Osteoblast (primary cell): ENCODE measurements at places on chromosomes 4 and X. TPM values are rescaled to one million over a fixed set of nuclear protein-coding genes. Genes with fewer than 3 reads are reported as not detected.
A peak's percentile ranks its signal among the peaks of the same experiment; 100 is the strongest.

- no peak for DNase-seq
- H3K4me3 ChIP-seq, result no peak overlapping the region
- H3K27me3 ChIP-seq, result no peaks in the 10 kb centered on the region
- H3K4me1 ChIP-seq, result peaks cover 3% of the 10 kb centered on the region
- H3K36me3 ChIP-seq, result no peaks in the 10 kb centered on the region
Measured at GRCh38 chr4:40559585-40560465, 69.8 kb downstream of the RBM47 start.

- no peaks in the 10 kb centered on the region for H3K27me3 ChIP-seq
- no peak overlapping the region for H3K27ac ChIP-seq
- no peaks in the 10 kb centered on the region for H3K36me3 ChIP-seq
- H3K4me3 ChIP-seq, result no peak overlapping the region
Measured at GRCh38 chr4:57866468-57867171, 756.4 kb upstream of the IGFBP7 start.

The GLRA3 gene
- not detected in 2 replicates for total RNA-seq

GRCh38 chr4:39792529-39792928, 94.6 kb downstream of the UBE2K start:
- H3K4me3 ChIP-seq, result no peak overlapping the region
- H3K36me3 ChIP-seq, result no peaks in the 10 kb centered on the region
- no peaks in the 10 kb centered on the region for H3K4me1 ChIP-seq
- no peaks in the 10 kb centered on the region for H3K27me3 ChIP-seq

DNA sequence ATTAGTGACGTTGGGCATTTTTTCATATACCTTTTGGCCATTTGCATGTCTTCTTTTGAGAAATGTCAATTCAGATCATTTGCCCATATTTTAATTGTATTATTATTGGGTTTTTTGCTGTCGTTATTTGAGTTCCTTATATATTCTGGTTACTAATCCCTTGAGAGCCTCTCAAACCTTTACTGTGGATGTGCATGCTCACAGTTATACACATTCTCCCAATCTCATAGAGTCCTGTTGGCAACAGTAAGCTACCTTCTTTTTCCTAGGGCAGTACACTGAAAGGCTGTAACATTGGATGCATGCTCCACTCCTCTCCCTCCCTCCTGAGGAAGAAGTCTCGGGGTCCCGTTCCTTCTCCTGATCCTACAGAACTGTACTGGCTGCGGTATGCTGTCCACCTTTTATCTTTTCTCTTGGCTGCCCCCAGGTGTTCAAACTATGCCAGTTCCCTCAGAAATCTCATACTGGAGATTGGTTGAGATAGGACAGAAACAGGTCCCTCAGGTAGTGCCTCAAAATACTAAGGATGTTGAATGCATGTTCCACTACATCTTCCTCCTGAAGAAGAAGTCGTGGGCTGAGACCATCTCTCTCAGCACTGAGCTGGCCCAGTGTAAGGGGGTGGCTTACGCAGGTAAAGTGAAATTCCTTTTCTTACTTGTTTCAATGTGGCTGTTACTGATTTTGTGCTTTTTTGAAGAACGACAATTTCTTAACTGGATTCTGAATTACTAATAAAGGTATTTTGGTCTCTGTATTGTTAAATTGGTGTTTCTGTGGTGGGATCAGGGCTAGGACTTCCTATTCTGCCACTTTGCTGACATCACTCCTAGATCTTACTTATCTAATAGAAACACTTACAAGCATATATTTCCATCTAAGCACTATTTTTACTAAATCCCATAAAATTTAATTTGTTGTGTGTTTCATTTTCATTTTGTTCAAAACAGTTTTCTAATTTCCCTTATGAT, 145.4 kb upstream of the HUWE1 start:
- peak; percentile 46 for DNase-seq
- H3K27ac ChIP-seq, result no peak overlapping the region
- no peaks in the 10 kb centered on the region for H3K36me3 ChIP-seq
- H3K4me3 ChIP-seq, result no peak overlapping the region
- no peaks in the 10 kb centered on the region for H3K27me3 ChIP-seq
- no peaks in the 10 kb centered on the region for H3K4me1 ChIP-seq
